ENCODE measurements at places on chromosomes 7 and 10. TPM values are rescaled to one million over a fixed set of nuclear protein-coding genes. Genes with fewer than 3 reads are reported as not detected.
A peak's percentile ranks its signal among the peaks of the same experiment; 100 is the strongest.

GRCh38 chr10:30630571-30630970 lies 1.0 kb upstream of the LYZL2 start:
- DNase-seq: no peak

DNA sequence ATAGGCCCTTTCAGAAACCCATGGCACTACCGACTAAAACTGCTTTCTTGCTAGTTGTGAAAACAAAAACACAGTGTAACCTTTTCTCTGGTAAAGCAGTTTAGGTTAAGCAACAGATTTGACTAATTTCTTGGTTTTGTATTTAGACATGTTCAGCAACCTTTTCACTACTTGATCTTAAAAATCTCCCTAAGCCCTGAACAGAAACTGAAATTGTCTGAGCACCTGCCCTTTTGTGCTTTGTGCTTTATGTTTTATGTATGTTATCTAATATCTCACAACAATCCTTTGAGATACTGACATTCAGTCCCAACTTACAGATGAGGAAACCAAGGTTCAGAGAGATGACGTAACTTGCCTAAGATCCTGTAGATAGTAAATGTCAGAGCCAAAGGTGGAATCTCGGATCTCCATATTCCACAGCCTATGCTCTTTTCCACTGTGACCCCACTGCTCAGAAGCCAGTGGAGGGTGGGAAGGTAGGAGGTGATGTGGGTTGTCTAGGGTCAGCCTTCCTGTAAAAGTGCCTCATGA lies 146.6 kb downstream of the LCOR start:
- DNase-seq: no peak

Gene FAM221A
- 3.3 TPM for total RNA-seq

- DNase-seq: peak; percentile 46
These were observed 118.9 kb downstream of the APBB1IP start for GRCh38 chr10:26556748-26557640.

Gene CRHR2
- not detected for total RNA-seq

DNA sequence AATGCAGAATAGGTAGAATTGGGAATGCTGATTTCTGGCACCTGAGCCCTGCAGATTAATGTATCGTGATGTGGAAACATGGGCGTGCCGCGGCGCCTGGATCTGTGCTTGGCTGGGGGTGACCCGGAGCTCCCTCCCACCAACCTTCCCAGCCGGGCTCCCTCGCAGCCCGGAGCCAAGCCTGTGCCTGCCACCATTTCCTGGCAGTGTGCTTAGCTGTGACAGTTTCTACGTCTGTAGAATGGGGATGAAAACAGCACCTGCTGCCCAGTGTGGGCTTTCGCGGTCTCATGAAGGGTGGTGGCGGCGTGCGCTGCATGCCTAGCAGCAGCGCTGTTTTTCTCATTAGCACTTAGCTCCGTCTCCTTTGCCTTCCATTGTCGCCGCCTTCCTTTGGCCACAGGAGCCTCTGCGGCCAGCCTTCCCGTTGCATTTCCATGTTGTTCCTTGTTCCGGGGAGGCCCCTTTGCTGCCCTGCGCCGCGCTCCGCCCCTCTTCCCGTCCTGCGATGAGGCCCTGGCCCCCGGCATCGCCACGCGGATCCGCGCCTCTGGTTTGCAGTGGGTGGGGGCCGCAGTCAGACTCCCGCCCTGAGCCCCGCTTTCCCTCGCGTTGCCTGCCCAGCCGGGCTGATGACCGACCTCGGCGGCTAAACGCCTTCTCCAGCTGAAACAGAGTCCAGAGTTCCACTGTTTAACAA lies 84.2 kb downstream of the CUL1 start:
- DNase-seq: no peak

DNA sequence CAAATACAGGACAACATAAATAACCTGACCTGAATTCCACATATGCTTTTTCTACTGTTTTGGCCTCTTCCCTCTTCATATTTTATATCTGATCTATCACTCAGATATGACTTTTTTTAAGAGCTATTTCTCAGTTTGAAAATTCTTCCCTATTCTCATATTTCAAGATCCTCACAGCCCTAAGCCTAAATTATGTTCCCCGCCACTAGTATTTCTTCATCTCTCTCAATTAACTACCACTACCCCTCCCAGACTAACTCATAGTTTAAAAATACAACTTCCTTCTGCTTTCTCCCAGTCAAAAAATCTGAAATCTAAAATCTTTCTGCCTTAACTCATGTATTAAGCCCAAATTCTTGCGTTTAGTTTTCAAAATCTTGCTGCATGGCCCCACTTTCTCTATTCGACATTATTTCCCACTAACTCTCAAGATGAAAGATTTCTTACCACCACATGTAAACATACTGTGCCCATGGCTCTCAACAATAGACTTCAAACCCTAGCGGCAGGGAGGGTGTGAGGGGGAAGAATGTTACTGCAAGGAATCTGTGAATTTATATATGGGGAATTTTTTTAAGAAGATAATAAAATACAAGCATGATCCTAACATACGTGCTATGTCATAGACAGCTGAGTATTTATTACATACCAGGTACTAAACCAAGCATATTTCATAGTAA lies 64.6 kb downstream of the TFEC start:
- DNase-seq: no peak

Gene SPDYE11
- 0.54 TPM for total RNA-seq

Gene DUSP5
- total RNA-seq: 73.6 TPM

DNA sequence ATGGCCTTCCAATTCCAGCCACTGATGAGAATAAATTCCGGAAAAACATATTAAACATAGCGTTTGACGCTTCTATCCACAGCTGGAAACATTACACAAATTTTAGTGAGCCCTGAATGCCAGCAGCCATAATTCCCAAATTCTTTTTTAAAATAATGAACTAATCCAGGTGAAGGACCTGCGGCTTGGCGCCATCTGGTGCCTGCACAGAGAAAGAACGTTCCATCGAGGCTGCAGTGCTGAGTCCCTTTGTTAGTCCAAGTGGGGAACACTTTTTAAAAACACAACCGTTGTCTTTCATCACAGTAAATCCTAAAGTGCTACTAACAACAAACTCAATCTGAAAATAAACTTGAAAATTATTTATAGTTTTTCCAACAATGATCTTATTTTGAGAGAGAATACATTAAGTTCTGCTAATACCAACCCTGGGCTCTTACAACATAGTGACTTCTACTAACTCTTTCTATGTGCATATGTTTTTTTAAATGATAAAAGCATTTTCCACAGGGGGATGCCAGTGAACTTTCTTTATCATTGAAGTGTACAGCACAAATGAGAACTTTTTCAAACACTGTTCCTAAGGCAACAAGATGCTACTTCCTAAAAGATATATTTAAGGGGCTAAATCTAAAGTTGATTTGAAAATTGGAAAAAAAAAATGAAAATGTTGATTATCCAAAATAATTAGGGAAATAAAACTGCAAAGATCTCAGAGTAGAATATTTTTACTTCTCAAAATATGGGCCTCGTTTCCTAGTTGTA lies 166.9 kb upstream of the RNF32 start:
- DNase-seq: peak; percentile 37

DNA sequence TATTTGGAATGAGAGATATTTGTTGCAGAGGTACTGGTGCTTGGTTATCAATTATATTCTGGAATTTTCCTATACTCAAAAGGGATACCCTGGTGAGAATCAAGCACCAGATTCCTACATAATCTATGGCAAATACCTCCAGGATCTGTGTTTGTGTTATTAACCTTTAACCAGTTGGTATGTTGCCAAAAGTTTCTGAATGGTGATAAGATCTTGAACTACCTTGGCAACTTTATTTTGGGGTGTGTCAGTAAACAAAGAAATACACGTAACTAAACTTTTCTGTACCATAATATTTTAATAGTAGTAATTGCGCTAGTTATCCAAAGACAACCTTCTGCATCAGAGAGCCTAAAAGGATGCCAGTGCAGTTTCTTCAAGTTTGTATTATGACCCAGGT lies 13.4 kb downstream of the SCIN start:
- DNase-seq: no peak

- DNase-seq: no peak
These were observed 171.8 kb downstream of the SUGCT start for GRCh38 chr7:40306596-40306995.

GRCh38 chr10:132783165-132783939 lies 2.6 kb downstream of the NKX6-2 start:
- DNase-seq: no peak

DNA sequence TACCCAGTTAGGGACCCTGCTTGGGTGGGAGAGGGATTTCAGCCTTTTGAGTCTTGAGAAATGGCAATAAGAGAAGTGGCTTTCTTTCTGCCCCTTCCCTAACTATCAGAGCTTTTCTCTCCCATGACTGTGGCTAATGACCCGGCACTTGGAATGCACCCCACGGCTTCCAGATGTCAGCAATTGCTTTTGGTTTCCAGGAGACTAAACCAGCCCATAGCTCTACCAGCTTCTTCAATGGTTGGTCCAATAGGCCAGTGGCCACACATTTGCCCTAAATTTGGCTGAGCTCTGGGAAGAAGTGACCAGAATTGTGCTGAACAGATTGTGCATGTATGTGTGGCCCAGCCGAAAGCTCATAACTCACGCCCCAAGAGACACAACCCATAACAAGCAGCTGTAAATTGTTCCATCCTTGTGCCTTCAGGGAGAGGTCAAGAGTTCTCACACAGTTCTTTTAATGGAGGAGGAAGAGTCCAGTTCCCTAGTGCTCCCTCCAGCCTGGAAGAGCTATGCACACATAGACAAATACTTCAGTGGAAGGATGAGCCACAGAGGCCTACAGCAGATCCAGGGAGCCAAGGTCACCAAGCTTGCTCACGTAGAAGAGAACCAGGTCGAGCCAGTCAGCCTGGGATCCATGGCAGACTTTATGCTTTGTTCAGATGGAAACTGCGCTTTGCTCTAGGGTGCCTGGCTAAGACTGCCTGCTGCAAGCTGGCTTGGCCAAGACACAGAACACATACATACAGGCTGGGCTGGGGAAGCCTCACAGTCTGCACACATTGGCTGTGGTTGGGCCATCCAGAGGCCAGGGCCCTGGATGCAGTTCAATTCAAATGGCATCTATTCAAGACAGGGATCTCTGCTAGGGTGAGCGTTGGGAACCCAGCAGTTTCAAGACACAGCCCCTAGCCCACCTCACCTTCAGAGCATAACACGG lies 131.8 kb upstream of the HABP2 start:
- DNase-seq: no peak

- no peak for DNase-seq
These were observed 21.2 kb downstream of the PRKCQ start for GRCh38 chr10:6558759-6559461.

Gene ARHGAP12
- 35.9 TPM for total RNA-seq

DNA sequence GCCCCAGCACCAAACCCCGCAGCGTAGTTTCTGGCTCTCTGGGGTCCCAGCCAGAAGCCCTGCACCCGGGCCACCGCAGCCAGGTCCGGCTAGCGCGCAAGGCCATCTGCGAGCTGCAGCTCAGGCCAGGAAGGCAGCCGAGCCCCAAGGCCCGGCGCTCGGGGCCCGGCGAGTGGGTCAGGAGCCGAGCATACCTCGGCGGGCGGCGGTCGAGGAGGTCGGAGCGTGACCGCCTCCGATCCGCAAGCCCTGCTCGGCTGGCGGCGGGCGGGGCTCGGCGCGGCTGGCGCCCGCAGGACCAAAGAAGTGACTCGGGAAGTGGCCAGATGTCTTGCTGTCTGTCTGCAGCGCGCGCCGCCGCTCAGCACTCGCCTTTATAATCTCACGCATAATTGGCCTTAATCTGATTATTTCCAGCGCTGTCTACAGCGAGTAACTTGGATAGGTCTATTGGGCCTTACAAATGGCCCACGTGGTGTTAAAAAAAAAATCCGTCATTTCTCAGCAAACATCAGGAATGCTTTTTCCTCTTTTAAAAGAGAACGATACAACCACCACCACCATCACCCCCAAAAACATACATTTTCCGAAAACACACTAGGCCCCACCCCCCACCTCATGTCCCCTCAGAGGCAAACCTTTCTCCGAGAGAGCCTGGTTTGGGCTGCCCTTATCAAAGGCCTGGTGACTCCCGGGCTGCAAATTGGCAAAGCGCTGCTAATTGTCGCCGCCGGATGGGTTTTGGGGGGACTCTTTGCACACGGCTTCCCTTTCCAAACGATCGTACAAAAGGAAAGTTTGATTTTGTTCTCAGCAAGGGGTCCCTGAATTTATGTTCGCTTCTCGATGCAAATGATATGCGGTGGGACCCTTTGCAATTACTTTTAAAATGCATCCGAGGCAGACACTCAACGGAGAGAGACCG lies at the start of gene DRGX:
TSS of gene DRGX (minus strand) at position 349 of the 925 bp plus-strand sequence. CDS start 649 bp downstream, outside the sequence.
- DNase-seq: no peak

DNA sequence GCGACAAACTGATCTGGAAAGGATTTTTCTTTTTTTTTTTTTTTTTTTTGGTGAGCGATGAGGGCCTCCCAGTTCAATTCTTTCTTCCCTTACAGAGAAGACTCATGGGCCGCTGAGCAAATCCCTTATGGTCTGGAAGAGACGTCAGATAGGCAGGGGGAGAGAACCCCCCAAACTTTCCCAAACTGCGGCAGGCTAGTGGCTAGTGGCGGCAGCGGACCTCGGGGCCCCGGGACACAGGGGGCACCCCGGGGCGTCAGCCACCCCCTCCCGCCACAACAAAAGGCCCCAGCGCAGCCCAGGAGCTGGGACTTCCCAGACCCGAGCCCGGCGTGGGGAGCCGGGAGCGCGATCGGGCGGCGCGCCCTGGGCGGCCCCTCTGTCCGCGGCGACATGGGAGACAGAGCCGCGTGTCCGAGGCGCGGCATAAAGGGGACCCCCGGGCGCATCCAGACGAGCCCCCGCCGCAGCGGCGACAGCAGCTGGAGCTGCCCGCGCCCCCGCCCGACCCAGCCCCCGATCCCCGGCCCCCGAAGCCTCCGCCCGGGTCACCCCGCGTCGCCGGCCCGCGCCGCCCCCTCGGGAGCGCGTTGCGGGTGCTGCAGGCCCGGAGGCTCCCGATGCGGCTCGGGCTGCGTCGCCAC lies 755 bp downstream of the FAM171A1 start:
- no peak for DNase-seq

DNA sequence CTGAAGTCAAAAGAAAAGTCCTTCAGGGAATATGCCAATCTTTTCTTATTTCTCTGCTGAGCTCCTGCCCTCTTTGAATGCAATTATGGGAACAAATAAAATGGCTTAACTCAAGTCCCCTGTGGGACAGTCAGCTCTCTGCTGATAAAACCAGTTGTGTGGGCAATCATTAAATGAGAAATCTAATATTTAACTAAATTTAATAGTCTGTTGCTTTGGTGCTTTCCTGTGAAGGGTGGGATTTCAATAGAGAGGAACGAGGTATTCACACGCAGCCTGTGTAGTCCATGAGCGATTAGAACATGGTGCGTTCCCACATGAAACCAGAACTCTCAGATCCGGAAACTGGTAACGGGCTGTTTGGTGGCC lies 138.4 kb downstream of the PAXIP1 start:
- no peak for DNase-seq

Gene TSPAN33
- total RNA-seq: 7.6 TPM

Gene ACSM6
- total RNA-seq: not detected

Gene AP5Z1
- total RNA-seq: 12.9 TPM

Gene ERVW-1
- total RNA-seq: not detected

GRCh38 chr10:25245165-25245564 lies 70.4 kb downstream of the GPR158 start:
- DNase-seq: no peak

- DNase-seq: no peak
These were observed 15.3 kb downstream of the MYH16 start for GRCh38 chr7:99287779-99288534.

- no peak for DNase-seq
These were observed 80.5 kb upstream of the PPIF start for GRCh38 chr10:79266543-79267312.

Gene NME8
- total RNA-seq: not detected

- DNase-seq: no peak
These were observed 48.4 kb downstream of the SHH start for GRCh38 chr7:155763691-155764437.

Gene IQUB
- 0.43 TPM for total RNA-seq

Gene EBF3
- not detected for total RNA-seq

Gene TMEM229A
- not detected for total RNA-seq

Data from NCI-H460 (cell line).